ENCODE measurements at places on chromosomes 2 and 18.

DNA sequence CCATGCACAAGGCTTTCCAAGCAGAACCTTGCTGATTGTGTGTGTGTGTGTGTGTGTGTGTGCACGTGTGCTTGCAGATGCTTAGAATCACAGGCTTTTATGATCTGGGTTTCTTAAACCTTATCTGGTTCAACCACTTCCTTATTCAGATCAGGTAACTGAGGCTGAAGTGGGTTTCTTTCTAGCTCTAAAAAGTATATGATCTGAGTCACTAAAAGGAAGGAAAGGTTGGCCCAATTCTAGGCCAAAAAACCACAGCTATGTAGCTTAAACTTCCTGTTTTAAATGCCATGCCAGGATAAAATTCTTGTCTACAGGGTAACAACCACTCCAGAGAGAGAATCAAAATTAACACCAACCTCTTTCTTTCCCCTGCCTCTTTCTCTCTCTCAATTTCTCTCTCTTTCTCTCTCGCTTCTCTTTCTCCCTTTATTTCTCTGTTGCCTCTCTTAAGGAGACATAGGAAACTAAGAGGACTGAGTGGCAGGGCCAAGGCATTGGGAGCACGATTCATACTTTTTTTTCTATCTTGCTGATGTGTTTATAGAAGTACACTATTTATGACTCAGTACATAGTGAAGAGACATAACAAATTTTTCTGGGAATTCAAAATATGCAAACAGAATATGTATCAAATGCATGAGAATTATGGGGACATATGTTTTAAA, 140.3 kb downstream of the TRIB2 start:
- DNase-seq: no peak

- no peak for DNase-seq
Observed at GRCh38 chr18:37450434-37451132, 115.0 kb downstream of the CELF4 start.

- DNase-seq: no peak
Observed at GRCh38 chr2:120802158-120802557, 66.5 kb downstream of the GLI2 start.

DNA sequence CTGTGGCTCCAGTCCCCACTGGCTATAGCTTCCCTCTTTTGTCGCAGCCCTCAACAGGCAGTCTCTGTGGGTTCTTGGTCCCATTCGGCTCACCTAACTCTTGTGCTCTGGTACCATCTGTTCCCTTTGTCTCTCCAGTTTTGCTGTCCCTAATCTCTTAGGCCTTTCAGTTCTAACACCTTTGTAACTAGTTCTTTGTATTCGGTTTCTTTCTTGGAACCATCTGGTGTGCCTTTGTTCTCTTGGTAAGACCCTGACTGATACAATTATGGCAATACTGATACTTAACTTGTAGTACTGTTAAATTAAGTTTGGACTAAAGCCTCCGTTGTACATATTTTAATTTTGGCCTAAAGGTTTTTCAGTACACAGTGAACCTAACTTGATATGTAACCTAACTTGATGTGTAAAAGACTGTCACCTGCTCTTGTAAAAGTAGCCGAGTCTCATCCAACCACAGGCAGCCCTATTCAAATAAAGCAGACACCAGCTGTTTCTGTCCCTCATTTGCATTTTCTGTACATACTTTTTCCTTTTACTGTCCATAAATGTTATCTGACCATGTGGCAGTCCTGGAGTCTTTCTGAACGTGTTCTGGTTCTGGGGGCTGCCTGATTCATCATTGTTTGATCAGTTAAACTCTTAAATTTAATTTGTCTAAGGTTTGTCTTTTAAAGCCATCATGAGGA, 4.8 kb upstream of the MRPL44 start:
- DNase-seq: no peak

DNA sequence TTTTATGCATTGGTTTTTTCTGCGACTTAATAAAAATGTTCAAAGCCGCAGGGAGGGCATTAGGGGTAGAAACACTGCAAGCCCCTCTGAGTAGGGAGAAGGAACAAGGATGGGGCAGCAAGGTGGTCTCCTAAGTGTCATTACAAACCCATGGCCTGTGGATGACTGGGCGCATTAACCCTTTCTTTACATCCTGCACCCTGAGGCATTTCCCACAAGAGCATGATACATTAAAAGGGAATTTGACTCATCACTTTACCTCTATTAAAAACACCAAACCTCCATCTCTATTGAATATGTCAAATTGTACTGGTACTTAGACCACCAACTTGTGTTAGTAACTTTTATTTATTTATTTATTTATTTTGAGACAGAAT, 112.5 kb downstream of the VIT start:
- no peak for DNase-seq

GRCh38 chr2:235160281-235160810, 208.5 kb downstream of the SH3BP4 start:
- no peak for DNase-seq

GRCh38 chr2:202636213-202636513, 1.4 kb downstream of the FAM117B start:
- no peak for DNase-seq

GRCh38 chr2:208359632-208359986, 47.0 kb upstream of the PTH2R start:
- DNase-seq: no peak

DNA sequence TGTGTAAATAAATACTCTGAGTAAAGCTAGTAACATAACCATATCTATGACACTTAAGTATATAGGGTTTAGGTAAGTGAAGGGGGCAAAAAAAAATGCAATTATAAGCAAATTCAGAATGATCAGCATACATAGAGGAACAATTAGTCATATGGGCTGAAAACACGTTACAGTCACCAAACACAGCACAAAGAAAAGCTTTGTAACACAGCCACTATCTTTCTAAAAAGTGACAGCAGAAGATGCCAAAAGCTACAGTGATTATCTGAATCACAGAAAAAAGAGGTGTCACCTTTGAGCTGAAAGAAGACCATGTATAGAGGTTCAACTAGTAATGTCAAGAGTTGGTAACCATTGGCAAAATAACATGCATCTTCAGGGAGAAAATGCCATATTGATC, 115.5 kb downstream of the ERBB4 start:
- no peak for DNase-seq

- DNase-seq: no peak
Observed at GRCh38 chr2:168136392-168136977, 110.9 kb downstream of the STK39 start.

GRCh38 chr2:237614151-237614720, 13.2 kb upstream of the LRRFIP1 start:
- no peak for DNase-seq

GRCh38 chr18:9000733-9001132, 101.8 kb upstream of the NDUFV2 start:
- no peak for DNase-seq
